ENCODE measurements at places on chromosomes 5 and 9.
A peak's percentile ranks its signal among the peaks of the same experiment; 100 is the strongest.

DNA sequence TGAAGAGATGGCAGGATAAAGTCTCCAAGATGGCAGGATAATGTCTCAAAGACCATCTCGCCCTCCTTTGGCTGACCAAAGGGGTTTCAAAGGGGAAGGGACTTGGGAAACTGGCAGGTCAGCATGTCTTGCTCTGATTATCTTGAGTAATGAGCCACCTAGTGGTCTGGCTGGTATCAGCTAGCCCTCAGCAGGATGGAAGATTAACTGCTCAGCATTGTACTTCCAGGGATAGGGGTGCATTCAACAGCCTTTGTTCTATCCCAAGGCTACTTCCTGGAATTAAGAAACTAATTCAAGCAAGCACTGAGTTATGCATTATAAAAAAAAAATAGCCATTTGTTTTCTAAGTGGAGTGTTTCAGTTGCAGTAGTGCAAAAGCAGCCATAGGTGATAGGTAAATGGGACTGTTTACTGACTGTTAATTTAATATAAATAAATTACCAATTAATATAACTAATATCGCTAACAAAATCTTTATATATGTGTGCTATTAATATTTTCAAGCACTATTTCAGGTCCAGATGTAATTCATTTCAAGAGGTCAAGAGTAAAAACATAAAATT, 555.5 kb downstream of the CDH9 start:
- peak; percentile 2 for DNase-seq

DNA sequence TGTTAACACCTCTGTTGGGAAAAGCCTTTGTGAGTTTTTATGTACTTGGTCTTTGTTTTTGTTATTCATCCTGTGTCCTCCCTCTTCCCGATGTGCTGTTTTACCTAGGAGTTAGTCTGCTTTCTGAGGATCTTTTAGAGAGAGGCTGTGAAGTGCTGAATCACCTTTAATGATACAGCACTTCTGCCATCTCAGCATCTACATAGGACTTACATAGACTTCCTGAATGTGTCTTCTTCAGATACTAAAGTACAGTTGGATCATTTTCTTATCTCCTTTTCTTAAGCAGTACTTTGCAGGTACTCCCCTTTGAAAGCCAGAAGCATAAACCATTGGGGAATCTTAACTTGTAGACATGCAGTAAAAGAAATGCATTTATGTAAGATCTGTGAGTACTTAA, 31.5 kb downstream of the OTULIN start:
- DNase-seq, result no peak

DNA sequence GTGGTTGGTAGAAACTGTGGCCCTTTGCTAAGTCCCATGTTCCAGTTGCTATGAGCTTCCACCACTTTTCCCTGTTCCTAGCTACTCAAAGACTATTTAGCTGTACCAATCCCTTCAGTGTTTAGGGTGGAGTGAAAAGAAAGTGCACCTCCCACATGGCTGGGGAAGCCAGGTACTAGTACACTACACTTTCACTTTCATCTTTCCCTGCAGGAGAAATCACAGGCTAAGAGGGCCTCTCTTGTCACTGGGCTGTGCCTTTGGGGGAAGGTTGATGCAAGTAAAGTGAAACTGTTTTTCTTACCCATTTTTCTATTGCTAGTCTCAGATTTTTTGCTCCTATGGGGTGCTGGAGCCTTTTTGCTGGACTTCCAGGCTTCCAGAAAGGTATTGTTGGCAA, 33.5 kb upstream of the CKS2 start:
- no peak for DNase-seq

GRCh38 chr5:157143127-157143971, 684 bp upstream of the MED7 start:
- no peak for DNase-seq

DNA sequence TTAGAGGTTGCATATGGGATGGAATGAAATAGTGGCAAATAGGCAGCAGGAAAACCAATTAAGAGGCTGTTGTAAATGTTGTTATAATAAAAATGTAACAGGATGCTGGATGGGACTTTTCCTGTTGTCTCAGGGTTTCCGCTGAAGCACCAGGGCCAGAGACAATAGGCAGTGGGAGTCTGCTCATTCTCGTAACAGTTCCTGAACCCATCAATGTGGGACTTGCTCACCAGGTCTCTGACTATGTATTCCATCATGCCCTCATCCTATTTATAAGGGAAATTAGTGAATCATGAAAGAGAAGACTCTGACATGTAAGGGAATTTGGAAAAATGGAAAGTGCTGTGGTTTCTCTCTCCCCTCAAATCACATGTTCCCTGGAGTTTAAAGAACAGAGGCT, 23.5 kb upstream of the SSBP2 start:
- DNase-seq, result no peak

DNA sequence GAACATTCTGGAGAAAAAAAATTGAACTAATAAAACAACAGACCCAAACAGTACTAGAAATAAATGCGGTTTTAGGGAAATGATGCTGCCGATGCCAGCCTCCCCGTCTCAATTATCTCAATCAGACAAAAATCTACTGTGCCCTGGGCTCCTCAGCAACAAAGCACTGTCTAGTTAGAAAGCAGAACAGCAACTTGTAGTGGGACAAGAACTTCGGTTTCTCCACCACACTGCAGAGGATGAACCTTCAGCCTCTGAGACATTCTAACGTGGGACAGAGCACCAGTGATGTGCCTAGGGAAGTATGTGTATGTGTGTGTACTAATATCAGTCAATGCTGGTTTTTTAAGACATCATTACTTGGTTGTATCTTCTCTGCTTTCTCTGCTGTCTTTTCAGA, 11.1 kb upstream of the CAST start:
- no peak for DNase-seq

GRCh38 chr5:158877124-158877581, 222.6 kb downstream of the EBF1 start:
- DNase-seq, result no peak

GRCh38 chr5:150119421-150120061, 33.2 kb upstream of the CSF1R start:
- DNase-seq, result no peak

DNA sequence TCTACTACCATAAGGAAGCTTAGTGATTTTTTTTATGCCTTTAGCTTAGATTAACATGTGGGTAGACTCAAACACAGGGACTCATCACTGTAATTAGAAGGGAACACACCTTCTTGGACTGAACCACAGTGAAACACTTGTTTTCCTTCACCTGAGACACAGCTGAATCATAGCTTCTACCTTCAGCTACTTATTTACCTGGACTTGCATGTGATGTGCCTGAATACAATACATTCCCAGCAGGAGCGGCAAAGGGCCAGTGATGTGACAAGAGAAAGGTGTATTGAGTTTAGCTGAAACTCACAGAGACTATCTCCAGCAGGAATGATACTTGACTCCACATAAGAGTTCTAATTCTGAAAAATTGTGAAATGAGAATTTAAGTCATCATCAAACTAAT, 37.8 kb downstream of the GRAMD2B start:
- no peak for DNase-seq

DNA sequence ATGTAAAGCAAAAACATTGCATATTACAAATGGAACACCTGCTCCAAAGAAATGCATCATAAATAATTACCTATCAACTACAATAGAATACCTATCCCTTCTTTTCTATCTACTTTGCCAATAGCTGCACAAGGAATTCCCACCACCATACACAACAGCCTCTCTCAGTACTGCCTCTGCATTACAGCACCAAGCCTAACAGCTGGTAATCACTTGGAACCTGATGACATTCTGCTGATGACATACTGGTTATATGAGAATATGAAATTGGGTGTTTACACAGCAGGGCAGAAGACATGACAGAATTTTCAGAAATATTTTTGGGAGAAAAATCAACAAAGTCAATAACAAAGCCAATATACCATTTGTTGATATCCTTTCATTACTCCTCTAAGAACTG, 43.2 kb downstream of the PSMB7 start:
- no peak for DNase-seq

DNA sequence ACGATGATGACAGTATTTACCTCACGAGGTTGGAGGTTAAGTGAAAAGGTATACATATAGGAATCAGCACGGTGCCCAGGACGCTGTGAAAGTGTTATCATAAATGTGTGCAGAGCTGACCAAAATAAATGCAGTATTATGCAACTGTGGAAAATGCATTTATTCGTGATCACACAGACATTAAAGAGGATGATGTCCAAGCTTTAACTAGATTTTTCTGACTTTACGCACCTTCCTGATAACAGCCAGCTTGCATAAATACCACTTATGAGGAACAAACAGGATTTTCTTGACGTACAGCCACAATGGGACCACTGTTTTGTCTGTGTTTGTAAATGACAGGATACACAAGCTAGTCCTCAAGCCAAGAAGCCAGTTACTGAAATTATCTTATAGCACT, 71.4 kb upstream of the ATP10B start:
- no peak for DNase-seq

- DNase-seq, result no peak
Observed at GRCh38 chr9:6790866-6791265, 33.1 kb downstream of the KDM4C start.

GRCh38 chr9:17520268-17521064, 58.4 kb upstream of the SH3GL2 start:
- DNase-seq, result no peak

DNA sequence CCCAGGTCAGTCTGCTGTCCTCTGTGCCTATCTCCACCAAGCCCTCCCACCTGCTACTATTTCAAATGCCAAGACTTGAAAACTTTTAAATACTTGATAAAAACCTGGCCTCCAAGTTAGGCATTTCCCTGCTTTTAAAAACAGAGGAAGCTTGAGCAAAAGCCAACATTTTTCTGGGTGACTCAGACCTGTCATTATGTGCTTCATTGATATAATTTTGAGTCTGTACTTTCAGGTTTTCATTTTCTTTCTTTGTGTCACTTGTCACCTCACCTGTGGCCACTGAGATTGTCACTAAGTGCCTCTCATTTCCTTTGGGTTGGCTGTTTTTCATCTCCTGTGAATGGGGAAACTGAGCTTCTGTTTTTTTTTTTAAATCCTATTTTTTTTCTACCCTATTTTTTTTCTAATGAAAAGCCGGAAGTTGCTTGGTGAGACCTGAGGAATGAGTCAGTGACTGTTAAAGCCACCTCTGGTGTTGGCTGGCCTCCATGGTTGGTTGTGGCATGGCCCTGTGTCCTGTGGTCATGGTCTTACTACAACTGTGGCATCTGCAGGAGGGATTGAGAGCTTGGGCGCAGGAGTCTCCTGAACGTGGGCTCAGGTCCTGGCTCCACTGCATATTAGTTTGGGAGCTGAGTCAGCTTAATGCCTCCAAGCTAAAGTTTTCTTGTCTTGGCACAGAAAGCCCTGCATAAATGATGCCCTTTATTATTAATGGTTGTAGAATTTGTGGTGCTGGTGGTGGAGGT, 56.7 kb downstream of the ARHGAP26 start:
- DNase-seq, result no peak

- DNase-seq, result no peak
Observed at GRCh38 chr9:33147416-33148169, 19.5 kb downstream of the B4GALT1 start.

DNA sequence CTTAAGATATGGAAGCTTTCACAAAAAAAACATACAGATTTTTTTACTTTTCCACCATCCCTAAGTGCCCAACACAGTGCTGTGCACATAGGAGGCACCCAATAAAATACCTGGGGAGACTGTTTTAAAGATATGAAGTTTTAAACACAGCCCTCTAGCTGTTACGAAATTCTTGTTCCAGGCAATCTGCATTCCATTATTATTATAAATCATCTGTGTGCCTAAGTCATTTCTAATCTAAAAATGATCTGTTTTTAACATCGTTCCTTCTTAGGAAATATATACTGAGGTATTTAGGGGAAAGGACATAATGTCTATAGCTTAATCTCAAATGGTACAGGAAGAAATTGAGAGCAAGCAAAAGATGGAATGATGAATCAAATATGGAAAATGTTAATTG, 32.7 kb upstream of the ISCA1 start:
- DNase-seq, result no peak

GRCh38 chr9:84932915-84933527, 263.5 kb downstream of the NTRK2 start:
- DNase-seq, result no peak

GRCh38 chr9:100639854-100640253, 62.0 kb downstream of the CAVIN4 start:
- DNase-seq, result no peak

GRCh38 chr5:15463231-15463980, 36.6 kb upstream of the FBXL7 start:
- no peak for DNase-seq

- DNase-seq, result peak; percentile 53
Observed at GRCh38 chr9:82961504-82962125, 101.3 kb downstream of the RASEF start.

- DNase-seq, result no peak
Observed at GRCh38 chr5:57303985-57304384, 130.1 kb downstream of the GPBP1 start.

DNA sequence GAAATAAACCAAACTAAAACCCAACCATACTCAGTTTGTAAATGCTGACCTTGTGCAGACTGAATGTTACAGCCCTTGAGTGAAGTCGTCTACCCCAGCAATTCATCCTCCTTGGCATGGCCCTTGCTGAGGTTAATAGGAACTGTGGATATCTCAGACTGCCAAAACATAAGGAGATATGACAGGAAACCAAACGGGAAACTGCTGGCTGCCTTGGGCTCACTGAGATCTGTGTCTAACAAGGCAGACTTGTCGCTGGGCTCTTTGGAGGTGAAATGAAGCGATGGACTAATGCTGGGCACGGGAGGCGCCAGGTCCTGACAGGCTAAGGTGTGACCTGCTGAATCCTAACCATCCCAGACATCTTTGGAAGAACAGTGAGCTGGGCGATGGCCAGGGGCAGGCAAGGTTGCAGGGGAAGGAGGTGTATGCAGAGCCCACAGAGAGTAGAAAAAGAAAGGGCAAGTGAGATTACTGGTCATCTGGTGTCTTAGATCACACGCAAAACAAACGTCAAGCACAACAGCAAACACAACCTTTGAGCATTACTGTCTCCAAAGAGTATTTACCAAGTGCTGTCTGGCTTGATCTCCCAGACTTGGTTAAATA, 44.6 kb upstream of the ALDH1A1 start:
- DNase-seq, result no peak

DNA sequence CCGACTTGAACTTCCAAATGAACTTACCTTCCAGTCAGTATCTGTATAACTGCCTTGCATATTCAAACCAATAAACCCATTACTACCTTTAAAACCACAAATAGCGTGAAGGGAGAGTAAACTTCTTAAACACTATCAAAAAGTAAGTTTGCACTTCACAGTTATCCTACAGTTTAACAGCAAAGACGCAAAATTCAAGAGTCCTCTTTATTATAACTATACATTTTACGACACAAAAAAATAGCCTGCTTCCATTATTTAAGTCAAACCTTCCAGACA, 1.8 kb downstream of the PTBP3 start:
- DNase-seq, result no peak
